ENCODE measurements at places on chromosomes 5 and 9.

GRCh38 chr9:124880501-124880900, 18.6 kb downstream of the ARPC5L start:
- no peak for DNase-seq

GRCh38 chr9:136597141-136597885, 51.5 kb upstream of the NOTCH1 start:
- no peak for DNase-seq

DNA sequence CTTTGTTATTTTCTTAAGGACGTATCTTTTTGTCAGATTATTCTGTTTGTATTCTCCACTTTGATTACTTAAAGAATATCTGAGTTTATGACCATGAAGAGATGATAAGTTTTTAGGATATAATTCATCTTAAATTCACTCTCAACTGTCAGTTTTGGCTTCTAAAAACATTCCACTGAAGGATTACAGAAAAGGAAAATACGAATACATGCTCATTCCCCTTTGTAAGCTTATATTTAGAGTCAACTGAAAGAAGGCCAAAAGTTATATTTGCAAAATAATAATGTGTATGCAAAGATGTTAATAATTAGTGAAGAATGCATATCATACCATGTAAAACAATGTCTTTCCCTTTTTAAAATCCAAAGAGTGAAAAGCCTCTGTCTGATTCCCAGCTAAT, 52.5 kb downstream of the ZNF474 start:
- DNase-seq = no peak

GRCh38 chr5:121263456-121263855, 588.2 kb upstream of the FTMT start:
- DNase-seq = no peak

All from GM12891 (cell line).